ENCODE measurements at places on chromosomes 6 and 20. TPM values are rescaled to one million over a fixed set of nuclear protein-coding genes. Genes with fewer than 3 reads are reported as not detected.

DNA sequence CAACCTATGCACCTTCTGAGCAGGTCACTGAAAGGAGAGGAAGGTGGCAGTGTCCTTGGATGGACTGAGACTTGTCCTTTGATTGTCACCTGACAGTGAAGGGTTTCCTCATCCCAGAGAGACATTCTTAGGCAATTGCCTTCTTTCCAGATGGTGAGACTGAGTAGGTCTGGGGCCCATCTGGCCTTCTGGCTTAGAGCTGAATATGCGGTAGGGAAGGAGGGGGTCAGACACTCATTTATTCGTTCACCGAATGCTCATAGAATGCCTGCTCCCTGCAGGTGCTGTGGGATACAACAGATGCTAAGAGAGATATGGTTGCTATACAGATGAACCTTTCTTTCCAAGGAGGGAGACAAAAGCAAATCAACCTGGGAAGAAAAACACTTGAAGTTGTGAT, 76.8 kb downstream of the BMP6 start:
- H3K36me3 ChIP-seq = no peaks in the 10 kb centered on the region
- H3K4me3 ChIP-seq = no peak overlapping the region
- DNase-seq = no peak
- H3K27ac ChIP-seq = no peak overlapping the region

GRCh38 chr6:117007659-117008058, 130.6 kb downstream of the RFX6 start:
- DNase-seq = no peak
- no peak overlapping the region for H3K27ac ChIP-seq
- no peaks in the 10 kb centered on the region for H3K36me3 ChIP-seq
- H3K27me3 ChIP-seq = no peaks in the 10 kb centered on the region
- no peaks in the 10 kb centered on the region for H3K4me1 ChIP-seq

- peak overlapping the region; percentile 19 for H3K4me3 ChIP-seq
- H3K36me3 ChIP-seq = no peaks in the 10 kb centered on the region
- DNase-seq = no peak
- peak overlapping the region; percentile 81 for H3K27ac ChIP-seq
- H3K27me3 ChIP-seq = no peaks in the 10 kb centered on the region
Observed at GRCh38 chr6:52390361-52390727, 28.4 kb downstream of the PAQR8 start.

GRCh38 chr6:112475083-112475482, 128.0 kb downstream of the RFPL4B start:
- no peaks in the 10 kb centered on the region for H3K4me1 ChIP-seq
- no peaks in the 10 kb centered on the region for H3K36me3 ChIP-seq
- H3K27me3 ChIP-seq = no peaks in the 10 kb centered on the region
- H3K4me3 ChIP-seq = no peak overlapping the region
- DNase-seq = no peak

DNA sequence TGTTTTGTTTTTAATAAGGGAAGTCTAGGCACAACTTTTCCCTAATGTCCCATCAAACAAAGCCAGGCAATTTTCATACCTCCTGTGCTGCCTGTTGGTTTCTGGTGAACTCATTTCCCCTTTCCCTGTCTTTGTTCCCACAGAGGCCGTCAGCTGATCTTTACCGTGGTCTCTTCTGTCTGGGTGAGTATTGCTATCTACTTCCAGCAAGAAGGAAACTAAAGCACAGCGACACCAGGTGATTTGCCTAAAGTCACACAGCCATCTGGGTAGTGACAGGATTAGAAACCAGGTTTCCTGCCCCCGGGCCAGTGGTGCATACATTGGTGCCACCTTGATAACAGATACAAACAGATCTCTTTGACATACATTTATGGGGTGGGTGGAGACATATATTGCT, 59.6 kb downstream of the RAB44 start:
- no peak for DNase-seq
- peaks cover 6% of the 10 kb centered on the region for H3K4me1 ChIP-seq
- no peaks in the 10 kb centered on the region for H3K36me3 ChIP-seq
- H3K27me3 ChIP-seq = no peaks in the 10 kb centered on the region

GRCh38 chr20:3509064-3509463, 38.2 kb downstream of the ATRN start:
- H3K4me3 ChIP-seq = no peak overlapping the region
- H3K27me3 ChIP-seq = no peaks in the 10 kb centered on the region
- peaks cover 3% of the 10 kb centered on the region for H3K4me1 ChIP-seq
- H3K36me3 ChIP-seq = no peaks in the 10 kb centered on the region
- DNase-seq = no peak

GRCh38 chr6:153465050-153465449, 334.0 kb upstream of the RGS17 start:
- no peaks in the 10 kb centered on the region for H3K4me1 ChIP-seq
- H3K4me3 ChIP-seq = no peak overlapping the region
- no peaks in the 10 kb centered on the region for H3K36me3 ChIP-seq
- DNase-seq = no peak
- no peaks in the 10 kb centered on the region for H3K27me3 ChIP-seq

DNA sequence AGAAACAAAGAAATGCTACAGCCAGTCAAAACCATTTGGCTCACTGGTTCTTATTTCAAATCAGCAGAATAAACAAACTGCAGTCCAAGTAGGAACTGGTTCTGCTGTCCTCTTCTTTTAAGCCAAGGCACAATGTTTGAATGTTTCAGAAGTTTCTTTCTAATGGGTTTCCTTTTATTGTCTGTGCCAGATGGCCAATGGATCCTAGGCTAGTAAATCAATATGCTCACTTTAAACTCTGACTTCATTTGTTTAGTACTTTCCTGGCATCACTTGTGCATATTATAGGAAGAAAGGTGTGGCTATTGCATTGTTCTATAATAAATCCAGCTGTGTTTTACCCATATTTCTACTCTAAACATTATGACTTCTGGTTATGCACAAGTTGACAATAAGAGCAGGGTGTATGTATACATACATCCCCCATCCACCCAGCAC, 99.7 kb upstream of the PLCB4 start:
- no peaks in the 10 kb centered on the region for H3K36me3 ChIP-seq
- no peak overlapping the region for H3K27ac ChIP-seq
- H3K4me3 ChIP-seq = no peak overlapping the region
- no peak for DNase-seq
- H3K4me1 ChIP-seq = no peaks in the 10 kb centered on the region

GRCh38 chr6:41459738-41460137, 86.4 kb upstream of the FOXP4 start:
- H3K27me3 ChIP-seq = no peaks in the 10 kb centered on the region
- H3K4me1 ChIP-seq = no peaks in the 10 kb centered on the region
- H3K36me3 ChIP-seq = no peaks in the 10 kb centered on the region
- DNase-seq = no peak
- no peak overlapping the region for H3K27ac ChIP-seq

GRCh38 chr20:62822788-62823651, 6.2 kb downstream of the COL9A3 start:
- peaks cover 57% of the 10 kb centered on the region for H3K4me1 ChIP-seq
- H3K27me3 ChIP-seq = no peaks in the 10 kb centered on the region
- H3K4me3 ChIP-seq = no peak overlapping the region

DNA sequence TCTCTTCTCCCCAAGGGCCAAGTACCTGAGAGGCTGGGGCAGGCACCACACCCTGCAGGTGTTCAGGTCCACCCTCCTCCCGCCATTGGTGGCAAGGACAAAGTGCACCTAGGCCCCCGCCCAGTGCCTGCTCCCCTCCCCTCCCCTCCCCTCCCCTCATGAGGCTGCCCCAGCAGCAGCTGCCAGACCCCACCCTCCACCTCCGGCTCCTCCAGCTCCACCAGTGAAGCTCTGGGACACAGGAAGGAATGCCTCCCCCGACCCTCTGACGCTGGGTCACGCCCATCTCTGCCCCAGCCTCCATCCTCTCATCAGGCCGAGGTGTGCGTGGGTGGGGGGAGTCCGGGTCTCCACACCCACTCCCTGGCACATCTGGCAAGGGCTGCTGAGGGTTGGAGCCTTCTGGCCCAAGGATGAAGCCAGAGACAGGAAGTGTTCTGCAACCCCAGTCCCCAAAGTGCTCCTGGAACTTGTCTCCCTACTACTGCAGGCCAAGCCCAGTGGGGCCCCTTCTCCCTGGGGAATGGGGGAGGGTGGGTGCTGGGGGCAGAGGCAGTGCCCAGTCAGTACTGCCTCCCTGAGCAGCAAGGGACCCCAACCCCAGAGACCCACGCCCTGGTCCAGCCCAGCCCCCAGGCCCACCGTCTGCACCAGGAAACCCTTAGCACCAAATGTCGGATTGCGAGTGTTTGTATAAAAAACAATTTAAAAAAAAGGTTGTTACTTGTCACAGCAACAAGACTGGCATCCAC, 1.6 kb upstream of the UCKL1 start:
- no peak overlapping the region for H3K4me3 ChIP-seq
- peak overlapping the region; percentile 91 for H3K27ac ChIP-seq
- no peak for DNase-seq

- H3K36me3 ChIP-seq = no peaks in the 10 kb centered on the region
- H3K27me3 ChIP-seq = no peaks in the 10 kb centered on the region
- no peaks in the 10 kb centered on the region for H3K4me1 ChIP-seq
- no peak for DNase-seq
Observed at GRCh38 chr6:23413327-23414050, 712.5 kb upstream of the NRSN1 start.

DNA sequence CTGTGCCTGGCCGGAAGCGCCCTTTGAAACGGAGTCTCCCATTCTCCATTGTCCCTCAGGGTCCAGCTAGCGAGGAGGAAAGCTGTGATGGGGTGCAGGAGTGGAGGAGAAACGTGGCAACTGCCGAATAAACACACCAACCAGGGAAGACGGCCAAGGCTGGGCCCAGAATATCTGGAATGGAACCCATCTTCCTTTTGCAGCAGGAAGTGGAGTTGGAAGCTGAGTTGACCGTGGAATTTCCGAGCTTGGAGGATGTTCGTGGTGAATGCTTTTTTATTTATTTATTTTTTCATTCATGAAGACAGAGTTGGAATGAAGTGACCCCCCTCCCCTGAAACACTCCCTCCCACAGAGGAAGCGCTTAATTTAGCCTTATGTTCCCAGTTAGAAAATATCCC, 105.6 kb upstream of the RNF24 start:
- H3K27me3 ChIP-seq = no peaks in the 10 kb centered on the region
- no peak overlapping the region for H3K27ac ChIP-seq
- no peak for DNase-seq
- H3K4me3 ChIP-seq = no peak overlapping the region
- no peaks in the 10 kb centered on the region for H3K36me3 ChIP-seq
- H3K4me1 ChIP-seq = no peaks in the 10 kb centered on the region

GRCh38 chr20:58179432-58180099, 48.9 kb downstream of the ANKRD60 start:
- no peak for DNase-seq
- peak overlapping the region; percentile 30 for H3K4me3 ChIP-seq
- no peaks in the 10 kb centered on the region for H3K36me3 ChIP-seq

- H3K4me1 ChIP-seq = 0 out of 2 replicates have a peak, but pooled peaks cover 3% of the 10 kb centered on the region
- DNase-seq = no peak
- no peaks in the 10 kb centered on the region for H3K27me3 ChIP-seq
- no peak overlapping the region for H3K4me3 ChIP-seq
- peak overlapping the region; percentile 25 for H3K27ac ChIP-seq
- H3K36me3 ChIP-seq = no peaks in the 10 kb centered on the region
Observed at GRCh38 chr6:124371974-124372475, 568.4 kb downstream of the NKAIN2 start.

DNA sequence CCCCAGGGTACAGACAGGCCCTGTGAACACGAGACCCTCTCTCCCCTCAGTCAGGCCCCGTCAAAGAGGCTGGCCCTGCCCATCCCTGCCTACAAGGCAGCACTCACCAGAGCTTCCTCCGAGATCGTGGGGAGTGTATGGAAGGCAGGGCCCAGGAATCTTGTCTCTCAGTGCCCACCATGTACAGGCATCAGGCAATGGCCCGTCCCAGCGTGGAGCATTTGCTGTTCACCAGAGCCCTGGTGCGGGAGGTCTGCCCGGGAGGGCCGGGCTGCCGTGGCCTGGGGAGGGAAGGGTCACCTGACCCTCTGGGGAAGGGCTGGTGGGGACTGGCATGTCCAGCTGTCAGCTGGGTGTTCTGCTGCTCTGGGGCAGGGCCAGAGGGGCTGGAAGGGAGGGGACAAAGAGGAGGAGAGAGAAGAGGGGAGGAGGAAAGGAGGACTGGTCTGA, at the start of gene IP6K3:
TSS of gene IP6K3 (minus strand) at position 255 of the 450 bp plus-strand sequence. CDS start 11,429 bp downstream, outside the sequence.
- H3K4me3 ChIP-seq = no peak within 1 kb of the TSS
- peaks cover 9% of the 10 kb centered on the region for H3K4me1 ChIP-seq
- no peaks in the 10 kb centered on the region for H3K36me3 ChIP-seq
- H3K27ac ChIP-seq = no peak within 1 kb of the TSS
- H3K27me3 ChIP-seq = no peaks in the 10 kb centered on the region
- no peak for DNase-seq

GRCh38 chr6:133184798-133185372, 56.3 kb upstream of the EYA4 start:
- H3K27ac ChIP-seq = no peak overlapping the region
- no peak overlapping the region for H3K4me3 ChIP-seq
- DNase-seq = no peak
- no peaks in the 10 kb centered on the region for H3K4me1 ChIP-seq
- no peaks in the 10 kb centered on the region for H3K27me3 ChIP-seq

DNA sequence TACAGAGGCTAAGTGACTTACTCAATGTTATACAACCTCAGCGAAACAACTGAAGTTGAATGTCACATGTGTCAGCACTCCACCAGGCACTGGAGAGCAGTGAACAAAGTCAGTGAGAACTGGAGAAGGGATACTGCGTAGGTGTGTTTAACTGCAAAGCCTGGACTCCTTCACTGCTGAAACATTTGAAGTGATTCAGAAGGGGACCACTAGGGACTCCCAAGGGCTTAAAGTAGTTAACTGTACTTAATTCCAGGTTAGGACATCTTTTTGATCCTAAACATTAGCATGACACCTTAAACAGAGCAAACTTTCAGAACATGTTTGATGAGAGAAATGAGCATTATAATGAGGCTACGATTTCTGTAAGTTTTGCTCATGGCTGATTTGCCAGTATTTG, 45.0 kb upstream of the ZBTB24 start:
- peaks cover 11% of the 10 kb centered on the region for H3K27me3 ChIP-seq
- H3K4me1 ChIP-seq = no peaks in the 10 kb centered on the region
- no peak overlapping the region for H3K4me3 ChIP-seq
- no peak for DNase-seq

- H3K27ac ChIP-seq = no peak overlapping the region
- no peaks in the 10 kb centered on the region for H3K36me3 ChIP-seq
- H3K4me1 ChIP-seq = peaks cover 11% of the 10 kb centered on the region
- H3K4me3 ChIP-seq = no peak overlapping the region
- DNase-seq = no peak
Observed at GRCh38 chr20:48763216-48763914, 64.4 kb downstream of the PREX1 start.

DNA sequence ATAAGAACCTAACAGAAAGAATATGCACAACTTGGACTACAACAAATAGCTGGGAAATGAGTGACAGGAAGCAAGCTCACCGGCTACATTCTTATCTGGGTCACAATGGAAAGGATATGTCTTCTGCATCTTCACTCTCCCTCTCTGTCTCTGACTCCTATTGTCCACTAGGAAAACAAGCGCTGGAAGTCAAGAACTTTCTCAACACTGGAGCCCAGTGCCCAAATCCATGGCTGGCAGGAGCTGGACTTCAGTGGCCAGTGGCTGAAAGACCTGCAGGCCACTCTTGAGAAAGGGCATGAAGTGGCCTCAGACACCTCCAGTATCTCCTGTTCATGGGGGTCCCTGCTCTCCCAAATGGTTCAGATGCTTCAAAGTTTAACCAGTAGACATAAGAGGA, 62.0 kb downstream of the FAM50B start:
- H3K4me1 ChIP-seq = peaks cover 31% of the 10 kb centered on the region
- H3K36me3 ChIP-seq = no peaks in the 10 kb centered on the region
- no peak for DNase-seq
- H3K27me3 ChIP-seq = no peaks in the 10 kb centered on the region
- H3K27ac ChIP-seq = peak overlapping the region; percentile 72

The LIN28B gene
- total RNA-seq = 5.8 TPM

The SOBP gene
- 9.0 TPM for total RNA-seq

The DSN1 gene
- 27.2 TPM for total RNA-seq

The CLDN20 gene
- not detected for total RNA-seq

The BTN1A1 gene
- total RNA-seq = 0.10 TPM

The HLA-DOA gene
- total RNA-seq = 0.08 TPM
